ENCODE measurements at places on chromosomes 7 and 10.

GRCh38 chr10:129104266-129105045 lies 362.6 kb upstream of the MGMT start:
- DNase-seq = no peak

DNA sequence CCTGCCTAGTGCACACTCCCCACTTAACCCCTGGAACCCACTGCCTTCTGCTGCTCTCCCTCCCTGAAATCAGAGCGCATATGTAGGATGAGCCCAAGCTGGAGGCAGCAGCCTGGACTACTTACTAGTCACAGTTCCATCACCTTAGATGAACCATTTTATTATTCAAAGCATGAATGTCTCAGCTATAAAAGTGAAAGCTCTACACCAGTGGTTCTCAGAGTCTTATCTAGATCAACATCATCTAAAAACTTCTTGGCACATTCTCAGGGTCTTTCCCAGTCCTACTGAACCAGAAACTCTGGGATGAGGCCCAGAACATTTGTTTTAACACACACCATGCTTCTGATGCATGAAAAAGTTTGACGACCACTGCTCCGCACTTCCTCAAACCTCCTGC lies 100.3 kb upstream of the ANK3 start:
- no peak for DNase-seq

DNA sequence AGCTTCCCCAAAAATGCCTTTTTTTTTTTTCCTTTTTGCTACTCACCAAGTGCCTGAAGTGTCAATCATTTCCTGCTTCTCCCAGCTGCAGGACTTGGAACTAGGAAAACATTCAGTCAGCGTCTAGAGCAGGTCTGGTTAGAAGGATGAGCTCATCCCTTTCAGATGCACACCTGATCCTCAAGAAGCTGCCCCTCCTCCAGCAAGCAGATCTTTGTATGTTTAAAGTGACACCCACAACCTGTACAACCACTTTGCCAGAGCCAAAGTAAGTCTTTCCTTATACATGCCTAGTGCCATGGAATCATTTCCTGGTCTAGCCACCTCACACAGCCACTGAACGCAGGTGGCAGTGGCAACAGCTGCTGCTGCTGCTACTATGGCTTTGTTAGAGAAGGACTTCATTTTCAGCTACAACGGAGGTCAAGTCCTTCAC lies 10.4 kb upstream of the USP54 start:
- DNase-seq = no peak

GRCh38 chr7:98762620-98763019 lies 107.2 kb downstream of the TMEM130 start:
- DNase-seq = no peak

DNA sequence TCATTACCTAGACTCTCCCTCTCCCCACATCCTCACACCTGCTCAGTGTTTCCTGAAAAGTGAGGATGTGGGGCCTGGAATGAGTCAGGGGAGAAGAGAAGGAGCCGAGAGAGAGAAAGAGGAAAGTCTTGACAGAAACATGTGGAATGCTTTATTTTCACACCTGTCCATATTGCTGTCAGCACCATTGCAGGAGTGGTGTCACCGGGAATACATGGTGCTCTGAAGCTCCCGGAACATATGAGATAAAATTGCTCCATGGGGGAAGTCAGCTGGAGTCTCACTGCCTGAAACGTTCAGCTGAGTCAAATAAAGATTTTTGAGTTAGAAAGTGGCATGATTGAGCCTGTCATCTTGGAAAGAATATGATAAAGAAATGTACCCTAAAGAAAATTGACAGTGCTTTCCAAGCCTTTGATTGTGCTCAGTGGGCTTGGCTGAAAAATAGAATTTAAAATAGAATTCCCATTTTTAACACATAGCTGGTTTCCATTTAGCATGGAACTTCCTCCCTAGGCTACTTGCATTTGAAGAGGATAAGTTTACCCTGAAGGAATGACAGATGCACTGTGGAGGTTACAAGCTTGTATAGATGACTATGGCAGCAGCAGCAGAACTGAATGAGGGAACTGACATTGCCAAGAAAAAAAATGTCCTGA lies 182.4 kb downstream of the PCLO start:
- DNase-seq = no peak

DNA sequence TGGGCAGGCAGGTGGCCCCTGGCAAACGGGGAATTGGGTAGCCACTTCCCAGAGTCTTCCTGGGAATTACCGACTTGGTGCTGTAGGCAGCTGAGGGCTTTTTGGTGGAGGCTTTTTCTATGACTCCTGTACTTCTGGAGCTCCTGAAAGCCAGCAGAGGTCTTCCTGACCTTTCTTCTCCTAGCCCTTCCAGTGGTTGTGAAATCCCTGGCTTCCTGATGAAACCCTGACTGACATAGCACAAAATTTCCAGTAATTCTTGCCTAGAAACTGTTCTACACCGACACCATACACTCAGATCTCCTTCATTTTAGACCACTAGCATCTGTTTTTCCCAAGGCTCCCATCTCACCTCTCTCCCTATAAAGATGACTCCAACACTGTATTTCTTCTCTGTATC lies 120.2 kb downstream of the STRA8 start:
- no peak for DNase-seq

DNA sequence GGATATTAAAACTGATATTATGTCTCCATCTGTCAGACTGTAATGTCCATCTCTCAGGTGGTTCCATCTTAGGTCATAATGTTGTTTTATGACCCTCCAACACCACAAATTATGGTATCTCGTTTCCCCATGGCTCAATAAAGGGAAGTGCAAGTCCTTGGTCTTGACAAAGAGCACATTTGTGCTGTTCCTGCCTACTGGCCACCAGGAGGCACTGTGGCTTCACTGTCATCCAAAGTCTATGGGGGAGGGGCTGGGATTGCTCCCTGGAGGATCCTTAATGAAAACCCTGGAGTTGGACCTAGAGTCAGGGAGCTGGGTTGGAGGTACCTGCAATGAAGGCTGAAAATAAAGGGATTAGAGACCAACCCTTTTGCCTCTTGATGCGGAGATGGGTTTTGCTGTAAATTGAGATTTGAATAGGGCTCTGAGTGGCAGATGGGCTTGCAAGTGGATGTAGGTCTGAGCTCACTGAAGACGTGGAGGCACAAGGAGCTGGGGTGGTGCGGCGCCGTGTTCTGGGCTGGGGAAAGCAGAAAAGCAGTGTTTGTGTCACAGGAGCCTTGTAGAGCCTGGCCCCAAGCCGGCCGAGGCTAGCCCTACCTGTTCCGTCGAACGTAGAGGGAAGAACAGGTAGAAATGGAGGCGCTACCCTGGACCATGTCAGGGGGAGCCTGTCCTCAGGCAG lies 180.5 kb upstream of the PRSS58 start:
- peak; percentile 45 for DNase-seq

Data from fibroblast of skin of scalp (primary cell).